Fibroblast of skin of abdomen (primary cell): ENCODE measurements at places on chromosomes 3 and 15.

- DNase-seq = no peak
Observed at GRCh38 chr3:13201851-13202250, 128.6 kb upstream of the IQSEC1 start.

GRCh38 chr3:70086336-70086735 is 86.8 kb downstream of the SAMMSON start:
- no peak for DNase-seq

DNA sequence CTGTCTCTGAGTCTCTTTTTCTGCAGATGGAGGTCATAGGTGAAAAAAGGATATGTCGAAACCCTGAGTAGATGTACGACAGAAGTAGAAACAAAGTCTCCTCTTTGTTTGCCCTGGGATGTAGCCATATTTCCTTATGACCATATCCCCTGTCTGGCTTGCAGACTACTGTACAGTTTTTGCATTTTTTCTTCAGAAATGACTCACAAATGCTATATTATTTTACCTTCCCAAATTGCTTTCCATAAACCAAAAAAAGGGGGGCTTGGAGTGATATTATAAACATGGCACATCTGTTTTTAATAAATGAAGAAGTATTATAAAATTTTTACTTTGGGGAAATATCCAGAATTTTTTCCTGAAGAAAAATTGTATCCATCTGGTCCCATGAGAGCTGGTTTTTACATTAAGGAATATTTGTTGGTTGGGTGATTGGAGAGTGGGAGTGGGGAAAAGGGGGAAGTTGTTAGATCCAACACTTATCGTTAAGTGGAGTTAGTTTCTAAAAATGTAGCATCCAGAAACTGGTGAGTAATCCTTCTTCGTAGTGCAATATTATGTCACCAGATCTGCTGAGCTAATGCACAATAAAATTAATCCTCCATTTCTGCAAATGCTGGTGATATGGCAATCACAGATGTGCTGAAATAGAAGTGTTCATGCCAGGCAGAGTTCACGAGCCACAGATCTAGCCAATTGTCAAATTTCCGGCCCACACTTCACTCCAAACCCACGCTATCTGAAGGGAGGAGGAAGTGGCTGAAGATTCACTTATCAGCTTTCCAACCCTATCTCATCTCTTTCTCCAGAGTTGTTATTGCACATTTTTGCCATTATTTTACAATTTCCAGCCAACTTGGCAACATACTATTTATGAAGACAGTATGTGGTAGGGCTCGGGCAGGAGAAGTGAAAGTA is 313.6 kb upstream of the ATP11B start:
- DNase-seq = peak; percentile 83

DNA sequence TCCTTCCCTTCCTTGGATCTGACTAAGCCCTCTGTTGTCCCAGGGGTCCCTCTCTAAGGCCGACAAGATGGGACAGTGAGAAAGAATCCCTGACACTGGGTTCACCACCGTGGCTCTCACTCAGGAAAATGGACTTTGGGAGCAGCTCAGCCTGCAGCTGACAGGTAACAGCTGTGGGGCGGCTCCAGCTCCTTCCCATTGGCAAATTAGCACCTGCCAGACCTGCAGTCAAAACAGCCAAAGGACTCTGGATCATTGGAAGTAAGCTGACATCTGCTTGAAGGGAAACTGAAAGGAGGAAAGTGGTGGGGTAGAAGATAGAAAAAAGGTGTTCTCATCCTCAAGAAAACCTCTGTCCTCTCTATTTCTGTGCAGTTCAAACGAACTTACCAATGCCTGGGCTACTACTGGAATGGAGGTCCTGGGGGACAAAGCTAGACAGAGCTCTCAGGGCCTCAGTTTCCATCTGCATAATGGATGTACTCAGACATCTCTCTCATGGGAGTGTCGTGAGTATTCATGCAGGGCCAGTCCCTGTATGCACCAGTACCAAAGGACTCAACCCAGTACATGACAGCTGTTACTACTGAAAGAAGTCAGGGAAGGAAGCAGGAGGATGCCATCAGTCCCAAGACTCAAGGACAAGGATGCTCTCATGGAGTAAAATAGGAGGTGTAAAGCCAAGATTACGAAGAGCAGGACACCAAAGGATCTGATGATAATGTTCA is 53.6 kb upstream of the DCLK3 start:
- no peak for DNase-seq

DNA sequence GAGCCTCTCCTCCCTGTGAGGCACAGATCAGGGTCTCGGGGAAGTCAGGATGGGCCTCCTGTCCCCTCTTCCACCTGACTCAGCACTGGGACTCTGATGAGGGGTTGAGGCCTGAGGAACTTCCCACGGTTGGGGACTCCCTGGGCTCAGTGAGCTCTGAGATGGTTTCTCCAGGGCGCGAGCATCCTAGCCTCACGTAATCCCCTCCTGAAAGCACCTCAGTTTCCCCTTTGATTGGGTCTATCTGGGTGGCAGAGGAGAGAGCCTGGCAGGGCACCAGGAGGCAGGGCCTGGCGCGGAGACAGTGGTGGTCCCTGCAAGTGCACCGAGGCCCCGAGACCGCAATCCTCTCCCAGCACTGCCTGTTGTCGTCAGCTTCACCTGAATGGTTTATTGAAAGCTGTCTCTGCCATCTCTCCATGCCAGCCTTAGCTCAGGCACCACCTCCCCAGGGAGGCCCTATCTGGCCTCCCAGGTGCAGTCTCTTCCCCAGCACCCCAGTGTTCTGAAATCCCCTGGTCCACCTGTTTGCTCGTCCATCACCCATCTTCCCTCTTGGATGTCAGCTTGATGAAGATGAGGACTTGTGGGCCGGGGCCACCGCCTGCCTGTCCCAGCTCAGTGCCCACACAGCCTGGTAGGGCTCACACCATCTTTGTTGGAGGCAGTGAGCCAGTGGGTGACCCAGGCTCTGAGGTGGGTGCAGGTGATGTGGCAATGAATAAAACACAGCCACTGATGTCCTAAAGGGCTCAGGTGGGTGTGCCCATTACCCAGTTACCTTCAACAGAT is 52.2 kb upstream of the PCSK6 start:
- DNase-seq = no peak

GRCh38 chr3:181930105-181930504 is 218.4 kb downstream of the SOX2 start:
- no peak for DNase-seq

GRCh38 chr15:88574655-88575054 is 28.2 kb upstream of the DET1 start:
- no peak for DNase-seq

GRCh38 chr15:88152672-88153071 is 103.9 kb downstream of the NTRK3 start:
- DNase-seq = no peak

DNA sequence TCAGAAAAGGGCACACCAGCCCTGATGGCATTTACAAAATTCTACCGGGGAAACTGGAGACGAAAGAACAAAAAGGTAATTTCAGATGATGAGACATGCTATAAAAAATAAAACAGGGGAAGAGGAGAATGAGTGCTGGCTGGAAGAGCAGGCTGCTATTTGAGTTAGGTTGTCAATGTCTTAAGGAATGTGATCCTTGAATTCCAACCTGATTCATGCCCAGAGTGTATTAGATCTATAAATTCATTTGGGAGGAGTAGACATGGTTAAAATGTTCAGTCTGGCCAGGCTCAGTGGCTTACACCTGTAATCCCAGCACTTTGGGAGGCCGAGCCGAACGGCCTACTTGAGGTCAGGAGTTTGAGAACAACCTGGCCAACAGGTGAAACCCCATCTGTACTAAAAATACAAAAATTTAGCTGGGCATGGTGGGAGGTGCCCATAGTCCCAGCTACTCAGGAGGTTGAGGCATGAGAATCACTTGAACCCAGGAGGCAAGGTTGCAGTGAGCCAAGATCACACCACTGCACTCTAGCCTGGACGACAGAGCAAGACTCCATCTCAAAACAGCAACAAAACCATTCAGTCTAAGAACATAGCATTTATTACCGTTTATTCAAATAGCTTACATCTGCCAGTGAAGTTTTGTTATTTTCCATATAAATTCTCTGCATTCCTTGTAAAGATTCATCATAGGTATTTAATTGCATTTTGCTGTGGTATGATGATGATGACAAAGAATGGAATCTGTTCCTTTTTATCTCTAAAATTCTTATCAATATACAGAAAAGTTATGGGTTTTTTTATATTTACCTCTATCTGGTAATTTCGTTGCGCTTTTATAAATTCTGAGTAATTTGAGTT is 126.7 kb upstream of the NR2E3 start:
- DNase-seq = peak; percentile 60

- DNase-seq = peak; percentile 11
Observed at GRCh38 chr3:45312836-45313493, 75.4 kb upstream of the LARS2 start.

- no peak for DNase-seq
Observed at GRCh38 chr3:23537101-23537551, 268.6 kb upstream of the UBE2E1 start.

DNA sequence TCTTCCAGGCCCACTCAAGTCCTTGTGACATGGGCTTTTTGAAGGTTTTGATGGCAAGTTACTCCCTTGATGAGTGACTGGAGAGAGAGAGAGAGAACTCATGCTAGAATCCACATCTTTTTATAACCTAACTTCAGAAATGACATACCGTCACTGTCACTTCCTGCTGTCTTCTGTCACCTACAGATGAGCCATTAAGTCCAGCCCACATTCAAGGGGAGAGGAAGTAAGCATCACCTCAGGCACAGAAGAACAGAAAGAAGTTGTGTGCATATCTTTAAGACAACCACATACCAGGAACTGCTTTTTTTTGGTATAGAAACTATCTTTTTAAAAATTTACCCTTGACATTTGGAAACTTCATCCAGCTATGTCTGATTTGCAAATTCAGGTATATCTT is 16.6 kb upstream of the TXNRD3 start:
- DNase-seq = no peak

DNA sequence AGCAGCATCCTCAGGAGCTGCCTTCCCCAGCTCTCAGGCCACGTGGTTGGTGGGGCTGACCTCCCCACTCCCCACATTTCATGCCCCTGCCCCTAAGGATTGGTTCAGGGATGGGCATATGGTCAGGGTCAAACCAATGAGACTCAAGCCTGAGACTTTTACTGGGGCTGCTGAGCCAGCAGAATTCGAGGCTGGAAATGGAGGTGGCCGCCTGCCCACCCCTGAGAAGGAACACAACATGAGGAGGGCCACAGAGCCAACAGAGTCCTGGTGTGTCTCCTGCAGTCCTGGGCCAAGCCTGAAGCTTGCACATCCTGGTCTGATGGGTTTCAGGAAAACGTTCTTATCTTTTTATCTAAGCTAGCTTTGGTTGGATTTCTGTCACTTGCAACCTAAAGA is 5.9 kb downstream of the EHD4 start:
- no peak for DNase-seq

DNA sequence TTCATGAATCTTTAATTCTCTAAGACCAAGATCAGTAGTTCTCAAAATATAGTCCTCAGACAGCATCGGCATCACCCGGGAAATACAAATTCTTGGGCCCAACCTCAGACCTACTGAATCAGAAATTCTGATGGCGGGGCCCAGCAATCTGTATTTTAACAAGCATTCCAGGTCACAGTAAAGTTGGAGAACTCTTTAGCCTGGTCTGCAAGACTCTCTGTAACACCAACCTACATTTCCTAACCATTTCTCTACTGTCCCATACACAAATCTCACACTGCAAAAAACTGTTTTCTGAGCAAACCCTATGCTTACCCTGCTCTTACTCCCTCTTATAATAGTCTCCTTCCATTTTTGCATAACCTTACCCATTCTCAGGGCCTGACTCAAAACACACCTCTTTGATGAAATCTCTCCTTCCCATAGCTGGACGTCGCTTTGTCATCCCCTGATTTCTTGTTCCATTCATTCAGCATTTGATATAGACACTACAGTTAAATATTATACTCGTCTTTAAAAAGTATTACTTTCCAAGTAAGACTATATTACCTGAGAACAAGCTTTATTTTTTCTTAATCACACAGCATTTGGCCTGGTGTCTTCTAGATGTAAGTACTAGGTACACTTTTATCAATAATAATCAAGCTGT is 83.3 kb upstream of the MYO5C start:
- DNase-seq = no peak

DNA sequence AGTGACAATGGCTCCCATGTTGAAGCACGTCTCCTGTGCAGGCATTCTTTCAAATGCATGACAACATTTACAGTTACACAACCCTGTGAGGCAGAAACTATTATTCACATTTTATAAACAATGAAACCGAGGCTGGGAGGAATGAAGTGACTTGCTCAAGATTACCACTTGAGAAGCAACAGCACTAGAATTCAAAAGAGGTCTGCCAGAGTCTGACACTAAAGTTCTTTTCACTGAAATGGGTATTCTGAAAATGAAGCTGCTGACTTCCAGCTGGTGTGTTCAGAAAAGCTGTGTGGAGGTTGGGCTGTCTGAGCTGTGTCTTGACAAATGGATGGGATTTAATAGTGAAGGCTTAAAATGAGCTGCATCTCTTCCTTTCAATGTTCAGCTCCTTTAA is 104.4 kb downstream of the THSD4 start:
- DNase-seq = peak; percentile 65

DNA sequence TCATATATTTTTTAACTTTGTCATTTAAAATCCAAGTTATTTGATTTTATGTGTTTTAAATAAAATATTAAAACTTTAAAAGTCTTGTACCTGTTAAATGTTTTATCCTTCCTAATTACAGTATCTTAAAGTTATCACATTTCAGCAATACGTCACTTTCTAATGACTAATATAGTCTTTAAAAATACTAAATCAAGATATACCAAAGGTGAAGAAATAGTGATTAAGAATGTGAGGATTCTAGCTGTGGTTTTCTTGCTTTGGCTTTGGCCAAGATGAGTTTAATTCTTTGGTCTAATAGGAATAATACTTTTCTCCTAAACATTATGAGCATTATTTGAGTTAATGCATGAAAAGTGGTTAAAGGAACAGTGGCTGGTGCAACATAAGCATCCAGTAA is 13.9 kb downstream of the SETD5 start:
- DNase-seq = no peak

GRCh38 chr3:44184319-44184953 is 57.2 kb upstream of the TOPAZ1 start:
- DNase-seq = no peak

DNA sequence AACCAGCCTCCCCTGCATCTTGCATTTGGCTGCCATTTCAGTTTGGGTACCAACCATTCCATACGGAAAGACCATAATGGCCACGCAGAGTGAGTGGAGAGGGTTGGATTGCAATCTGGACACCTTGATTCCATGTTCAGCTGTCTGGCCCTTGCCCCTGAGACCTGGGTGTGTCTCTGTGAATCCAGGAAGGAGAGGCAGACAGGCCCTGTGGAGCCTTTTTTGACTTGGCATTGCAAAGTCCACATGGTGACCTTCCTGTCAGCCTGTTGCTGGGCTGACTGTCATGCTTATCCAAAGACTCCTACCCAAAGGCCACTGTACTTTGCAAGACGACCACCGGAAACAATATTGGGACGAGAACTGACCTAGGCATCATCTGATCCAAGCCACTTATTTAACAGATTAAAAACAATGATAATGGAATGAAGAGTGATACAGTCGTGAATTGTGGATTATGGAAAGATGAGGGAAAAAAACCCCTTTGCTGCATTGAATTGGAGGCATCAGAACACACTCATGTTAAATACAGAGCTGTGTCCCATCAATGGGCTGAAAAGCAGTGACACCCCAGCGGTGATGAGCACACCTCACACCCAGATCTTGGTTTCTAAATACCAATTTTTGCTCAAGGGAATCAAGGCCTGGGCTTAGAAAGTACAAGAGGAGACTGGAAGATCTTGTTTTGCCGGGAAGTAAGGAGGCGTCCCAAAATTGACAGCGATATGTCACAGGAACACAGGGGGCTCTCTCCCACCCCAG is 86.0 kb downstream of the LRRK1 start:
- no peak for DNase-seq

GRCh38 chr3:44915702-44916438 is 41.5 kb downstream of the TGM4 start:
- no peak for DNase-seq

- no peak for DNase-seq
Observed at GRCh38 chr3:171525437-171525836, 65.2 kb upstream of the TNIK start.
